Thoracic aorta (tissue), 2 donors: ENCODE measurements at places on chromosomes 5 and 9. TPM values are rescaled to one million over a fixed set of nuclear protein-coding genes. Genes with fewer than 3 reads are reported as not detected.

The ASB6 gene
- 23.0 TPM for total RNA-seq

The ARHGAP26 gene
- total RNA-seq: 80.7 TPM

The NMUR2 gene
- not detected for total RNA-seq

DNA sequence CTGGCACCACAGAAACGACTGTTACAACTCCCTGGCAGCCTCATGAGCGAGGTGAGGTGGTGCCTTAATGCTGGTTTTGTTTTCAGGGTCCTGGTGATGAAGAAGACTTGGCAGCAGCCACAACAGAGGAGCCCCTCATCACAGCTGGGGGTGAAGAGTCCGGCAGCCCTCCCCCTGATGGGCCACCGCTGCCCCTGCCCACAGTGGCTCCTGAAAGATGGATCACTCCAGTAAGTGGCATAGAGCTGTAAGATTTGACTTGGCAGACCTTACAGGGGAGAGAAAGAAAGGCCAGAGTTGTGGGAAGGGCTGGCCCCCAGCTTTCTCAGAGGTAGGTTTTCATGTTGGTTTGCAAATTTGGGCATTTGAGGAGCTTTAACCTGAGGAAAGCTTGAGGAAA, 72.2 kb downstream of the COL15A1 start:
- no peaks in the 10 kb centered on the region for H3K27me3 ChIP-seq
- no peak for DNase-seq
- peaks cover 11% of the 10 kb centered on the region for H3K4me1 ChIP-seq
- no peak overlapping the region for H3K27ac ChIP-seq

DNA sequence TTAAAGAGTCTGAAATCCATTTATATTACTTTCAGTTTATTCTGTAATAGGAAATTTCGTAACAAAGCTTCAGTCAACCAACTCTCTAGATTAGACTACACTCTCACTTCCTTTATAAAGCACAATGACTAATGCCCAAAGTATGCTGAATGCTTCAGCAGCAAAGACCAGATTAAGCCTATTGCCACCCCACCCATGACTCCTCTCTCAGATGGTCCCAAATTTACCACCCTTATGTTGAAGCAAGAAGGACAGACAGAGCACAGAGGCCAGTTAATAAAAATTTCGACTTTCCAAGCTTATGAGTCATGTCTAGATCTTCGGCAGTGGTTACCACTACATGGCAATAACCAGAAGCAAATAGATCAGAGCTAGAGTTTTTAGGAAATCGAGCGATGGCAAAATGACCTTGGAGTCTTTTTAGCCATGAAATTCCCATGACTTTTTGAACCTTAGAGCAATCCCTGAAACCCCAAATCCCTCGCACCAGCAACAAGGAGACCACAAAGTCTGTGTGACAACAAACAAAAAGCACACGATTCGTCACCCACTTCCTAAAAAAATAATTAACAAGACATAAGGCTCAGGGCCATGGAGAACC, 287.8 kb upstream of the RASA1 start:
- no peak overlapping the region for H3K27ac ChIP-seq
- no peaks in the 10 kb centered on the region for H3K27me3 ChIP-seq
- H3K36me3 ChIP-seq: no peaks in the 10 kb centered on the region
- DNase-seq: no peak

GRCh38 chr9:90697808-90698207, 55.2 kb upstream of the DIRAS2 start:
- H3K27me3 ChIP-seq: no peaks in the 10 kb centered on the region
- H3K27ac ChIP-seq: no peak overlapping the region
- no peaks in the 10 kb centered on the region for H3K36me3 ChIP-seq
- DNase-seq: no peak
- H3K4me1 ChIP-seq: no peaks in the 10 kb centered on the region

GRCh38 chr5:137300411-137301240, 198.5 kb downstream of the SPOCK1 start:
- H3K27ac ChIP-seq: peak overlapping the region; percentile 43
- H3K27me3 ChIP-seq: no peaks in the 10 kb centered on the region
- DNase-seq: no peak

DNA sequence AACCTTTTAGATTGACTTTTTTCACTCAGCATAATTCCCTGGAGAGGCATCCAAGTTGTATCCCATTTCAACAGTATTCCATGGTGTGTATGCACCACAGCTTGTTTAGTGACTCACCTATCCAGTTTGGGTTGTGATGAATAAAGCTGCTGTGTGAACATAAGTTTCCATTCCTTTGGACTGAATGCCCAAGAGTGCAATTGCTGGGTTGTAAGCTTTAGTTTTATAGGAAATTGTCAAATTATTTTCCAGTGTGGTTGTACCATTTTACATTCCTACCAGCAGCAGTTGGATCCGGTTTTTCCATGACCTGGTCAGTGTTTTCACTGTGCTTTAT, 60.9 kb upstream of the TMED7 start:
- peaks cover 21% of the 10 kb centered on the region for H3K4me1 ChIP-seq
- DNase-seq: no peak
- H3K36me3 ChIP-seq: no peaks in the 10 kb centered on the region
- peak overlapping the region; percentile 76 for H3K27ac ChIP-seq

DNA sequence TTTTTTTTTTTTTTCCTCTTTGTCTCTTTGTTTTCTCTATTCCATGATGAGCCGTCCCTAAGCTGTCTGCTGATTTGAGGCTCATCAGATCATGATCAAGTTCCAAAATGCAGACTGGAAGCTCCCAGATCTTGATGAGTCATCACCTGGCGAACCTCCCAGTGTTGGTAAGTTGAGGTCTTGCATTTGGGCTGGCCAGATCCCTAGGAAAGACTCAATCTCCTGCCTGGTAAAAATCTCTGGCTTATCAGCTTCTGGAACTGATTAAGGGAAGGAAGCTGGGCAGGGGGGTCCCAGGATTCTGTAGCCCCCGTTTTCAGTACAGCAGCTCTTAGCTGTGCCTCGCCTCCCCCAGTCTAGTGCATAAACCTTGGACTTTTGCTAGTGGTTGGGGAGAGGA, 69.0 kb downstream of the TSPAN17 start:
- H3K27ac ChIP-seq: no peak overlapping the region
- no peak overlapping the region for H3K4me3 ChIP-seq
- DNase-seq: no peak
- no peaks in the 10 kb centered on the region for H3K4me1 ChIP-seq
- no peaks in the 10 kb centered on the region for H3K27me3 ChIP-seq
- no peaks in the 10 kb centered on the region for H3K36me3 ChIP-seq

- H3K27me3 ChIP-seq: no peaks in the 10 kb centered on the region
- no peak overlapping the region for H3K4me3 ChIP-seq
- H3K36me3 ChIP-seq: no peaks in the 10 kb centered on the region
- no peak for DNase-seq
Observed at GRCh38 chr9:33437898-33438297, 9.5 kb downstream of the AQP3 start.
